ENCODE measurements at places on chromosomes 2 and 18.

DNA sequence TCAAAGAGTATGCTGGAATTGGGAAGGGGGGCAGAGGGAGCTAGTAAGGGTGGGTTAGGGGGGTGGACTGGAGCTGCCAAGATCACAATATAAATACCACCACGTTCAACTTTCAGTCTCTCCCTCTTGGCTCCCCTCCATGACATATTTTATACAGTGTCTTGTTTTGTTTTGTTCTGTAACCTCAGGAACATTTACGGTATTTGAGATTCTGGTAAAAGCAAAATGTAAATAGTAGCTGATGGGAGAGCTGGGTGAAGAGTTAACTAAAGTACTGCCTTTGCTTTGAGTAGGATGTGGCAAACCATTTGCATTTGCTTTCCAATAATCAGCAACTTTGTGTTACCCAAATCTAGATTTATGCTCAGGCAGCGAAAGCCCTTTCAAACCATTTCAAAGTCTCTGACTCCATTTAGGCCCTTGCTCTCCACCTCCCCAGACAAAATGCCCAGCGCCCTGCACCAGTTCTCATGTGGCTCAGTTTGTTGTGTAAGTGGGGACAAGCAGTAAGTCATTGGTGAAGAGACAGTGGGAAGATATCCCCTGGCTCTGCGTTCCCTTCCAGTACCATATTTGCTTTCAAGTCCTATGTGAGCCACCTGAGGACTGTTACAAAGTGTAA, 17.4 kb downstream of the IRS1 start:
- peak; percentile 96 for DNase-seq

DNA sequence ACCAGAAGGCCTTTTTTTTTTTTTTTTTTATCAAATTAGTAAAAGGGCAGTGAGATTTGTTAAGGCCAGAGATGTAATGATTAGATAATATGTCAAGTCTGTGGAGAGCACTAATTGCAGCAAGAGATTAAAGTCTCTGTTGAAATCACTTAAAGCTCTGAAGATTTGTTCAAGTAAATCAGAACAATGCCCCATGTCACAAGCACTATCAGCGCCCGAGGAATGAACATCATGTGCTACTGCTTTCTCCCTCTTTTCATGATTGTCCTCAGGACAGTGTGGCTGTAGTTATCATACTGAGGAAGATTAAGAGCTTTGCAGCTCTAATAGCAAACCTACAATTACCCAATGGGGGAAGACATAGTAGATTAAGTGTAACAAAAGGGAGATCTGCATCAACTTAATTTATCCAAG, 71.1 kb downstream of the TDRD15 start:
- no peak for DNase-seq

DNA sequence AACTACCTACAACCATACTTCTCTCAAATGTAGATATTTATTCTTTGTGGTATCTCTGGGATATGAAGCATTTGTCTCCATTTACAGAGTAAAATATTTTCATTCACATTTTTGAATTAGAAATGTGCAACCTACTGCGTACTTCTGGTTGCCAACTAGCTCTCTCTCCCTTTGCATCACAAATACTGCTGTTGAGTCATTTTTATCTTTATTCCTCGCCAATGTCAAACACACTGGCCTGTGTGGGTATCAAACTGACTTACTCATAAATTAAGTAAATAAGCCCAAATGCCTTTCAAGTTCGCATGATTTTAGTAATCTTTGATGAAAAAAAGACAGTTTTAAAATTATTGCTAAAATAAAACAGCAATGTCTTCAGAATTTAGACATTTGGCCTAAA, 67.3 kb downstream of the STAT4 start:
- DNase-seq: no peak

- no peak for DNase-seq
These were observed 149.2 kb upstream of the COPS8 start for GRCh38 chr2:236936446-236936940.

DNA sequence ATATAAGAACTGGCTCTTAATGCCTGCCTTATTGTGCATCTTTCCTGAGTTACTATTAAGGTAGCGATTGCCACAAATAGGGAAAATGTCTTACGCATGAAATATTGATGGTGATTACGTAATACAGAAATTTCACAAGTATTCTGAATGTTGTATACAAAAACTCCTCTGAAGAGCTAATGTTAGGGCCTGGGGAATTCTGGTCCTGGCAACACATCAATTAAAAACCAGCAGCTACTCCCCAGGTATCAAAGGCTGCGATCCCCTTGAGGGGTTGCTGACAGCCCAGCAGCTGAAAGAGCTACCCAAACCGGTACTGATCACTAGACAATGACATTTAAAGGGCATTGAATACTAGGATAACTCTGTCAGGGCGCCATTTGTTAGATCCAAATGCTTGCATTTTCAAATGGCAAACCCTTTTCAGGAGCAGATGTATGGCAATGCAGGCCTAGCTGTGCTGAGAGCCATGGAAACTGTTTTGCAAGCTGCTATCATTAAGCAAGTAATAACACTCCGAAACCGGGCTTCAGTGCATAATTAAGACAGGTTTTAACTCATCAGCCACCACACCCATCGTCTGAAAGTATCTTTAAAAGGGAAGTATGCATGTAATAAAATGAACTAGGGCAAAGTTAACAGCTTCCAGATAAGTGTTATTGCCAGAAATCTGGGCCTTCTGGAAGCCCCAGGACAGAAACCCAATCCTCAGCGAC, 78.4 kb downstream of the CLHC1 start:
- no peak for DNase-seq

DNA sequence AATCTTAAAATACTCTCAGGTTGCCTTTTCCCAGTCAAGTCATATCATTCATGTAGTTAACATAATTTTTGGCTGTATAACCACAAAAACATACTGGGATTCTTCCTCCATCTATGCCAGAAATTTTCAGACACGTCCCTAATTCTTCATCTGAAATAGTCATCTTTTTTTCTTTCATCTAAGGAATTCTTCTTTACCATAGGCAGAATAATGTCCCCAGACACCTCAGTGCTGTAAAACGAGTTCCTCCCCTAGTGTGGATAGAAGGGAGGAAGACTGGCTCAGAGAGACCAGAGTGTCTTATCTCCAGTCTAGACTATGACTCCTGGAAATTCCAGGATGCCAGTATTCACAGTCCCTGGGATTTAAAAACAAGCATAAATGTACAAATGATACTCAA, 127.8 kb downstream of the MREG start:
- no peak for DNase-seq

DNA sequence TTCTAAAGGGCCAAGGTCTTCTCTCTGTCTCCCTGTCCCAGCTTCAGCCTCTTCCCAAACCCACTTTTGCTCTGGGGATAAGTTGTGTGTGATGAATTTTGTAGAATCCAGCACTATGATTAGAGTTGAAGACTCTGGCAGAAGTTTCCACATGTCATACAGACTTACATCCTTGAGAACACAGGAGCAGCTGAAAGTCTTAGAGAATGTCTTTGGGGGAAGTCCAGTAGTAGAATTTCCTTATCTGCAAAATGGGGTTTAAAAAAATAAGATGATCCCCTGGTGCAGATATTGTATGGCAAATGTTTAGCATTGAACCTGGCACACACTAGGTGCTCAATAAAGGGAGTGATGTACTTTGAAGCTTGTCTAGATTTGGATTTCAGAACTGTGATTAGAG, 65.2 kb downstream of the TMEM247 start:
- no peak for DNase-seq

DNA sequence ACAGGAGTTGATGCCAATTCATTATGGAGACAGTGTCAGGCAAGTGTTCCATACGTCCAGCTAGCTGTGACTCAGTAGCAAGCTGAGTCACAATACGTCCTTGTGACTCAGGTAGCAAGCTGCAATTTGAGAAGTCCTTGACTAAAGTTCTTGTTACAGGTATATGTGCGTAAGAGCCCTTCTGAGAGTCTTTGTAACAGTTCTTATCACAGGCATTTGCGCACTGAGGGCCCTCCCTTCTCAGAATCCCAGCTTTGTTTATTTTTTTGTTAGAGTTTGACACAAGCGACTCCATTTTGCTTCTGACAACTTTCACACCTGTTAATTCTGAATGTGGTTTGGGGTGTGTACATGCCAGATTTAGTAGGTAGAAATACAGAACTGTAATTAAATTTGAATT, 20.1 kb upstream of the ACMSD start:
- DNase-seq: peak; percentile 28

DNA sequence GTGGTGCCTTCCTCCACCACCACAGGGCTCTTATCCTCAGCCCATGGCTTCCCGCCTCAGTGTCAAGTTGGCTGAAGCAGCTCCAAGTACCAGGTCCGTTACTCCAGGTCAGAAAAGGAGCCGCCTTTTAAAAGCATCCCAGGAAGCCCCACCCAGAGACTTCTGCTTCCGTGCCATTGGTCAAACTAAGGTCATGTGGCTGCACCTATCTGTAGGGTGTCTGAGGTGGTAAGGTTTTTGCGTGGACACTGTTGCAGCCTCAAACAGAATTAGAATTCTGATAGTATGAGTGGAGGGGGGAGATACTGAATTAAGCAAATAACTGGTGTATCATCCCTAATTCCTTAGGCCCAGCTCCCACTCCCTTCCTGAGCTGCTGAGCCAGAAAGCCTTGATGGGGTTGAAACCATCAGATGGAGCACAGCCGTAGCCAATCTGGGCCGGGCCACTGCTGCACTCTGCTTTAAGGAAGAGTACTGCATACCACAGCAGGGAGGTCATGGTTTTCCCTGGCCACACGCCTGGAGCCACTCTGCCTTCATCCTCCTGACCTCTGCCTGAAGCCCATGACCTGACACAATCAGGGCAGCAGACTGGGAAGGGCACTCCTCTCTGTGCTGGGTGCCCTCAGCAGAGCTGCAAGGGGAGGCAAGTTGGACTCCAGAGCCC, 8.4 kb downstream of the TMEM247 start:
- DNase-seq: peak; percentile 61

GRCh38 chr2:82234283-82234874, 1929.8 kb upstream of the LRRTM1 start:
- no peak for DNase-seq

GRCh38 chr18:55119434-55119833, 160.2 kb upstream of the CCDC68 start:
- DNase-seq: no peak

DNA sequence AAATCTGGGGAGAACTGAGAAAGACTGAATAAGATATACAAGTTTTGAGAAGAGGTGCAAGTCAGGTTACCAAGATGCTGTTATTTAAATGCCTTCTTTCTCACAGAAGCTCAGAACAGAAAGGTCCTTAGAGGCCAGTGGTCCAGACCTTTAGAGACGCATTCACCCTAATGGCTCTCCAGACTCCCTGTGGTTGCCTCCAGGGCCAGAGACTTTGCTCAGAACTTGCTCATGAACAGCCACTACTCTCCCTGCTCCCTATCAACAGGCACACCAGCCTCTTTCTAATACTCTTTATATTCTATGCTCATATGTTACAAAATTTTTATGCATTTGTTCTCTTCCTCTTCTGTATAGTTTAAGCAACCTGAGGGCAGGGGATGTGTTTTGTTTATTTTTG, 349.0 kb upstream of the TNP1 start:
- DNase-seq: no peak

DNA sequence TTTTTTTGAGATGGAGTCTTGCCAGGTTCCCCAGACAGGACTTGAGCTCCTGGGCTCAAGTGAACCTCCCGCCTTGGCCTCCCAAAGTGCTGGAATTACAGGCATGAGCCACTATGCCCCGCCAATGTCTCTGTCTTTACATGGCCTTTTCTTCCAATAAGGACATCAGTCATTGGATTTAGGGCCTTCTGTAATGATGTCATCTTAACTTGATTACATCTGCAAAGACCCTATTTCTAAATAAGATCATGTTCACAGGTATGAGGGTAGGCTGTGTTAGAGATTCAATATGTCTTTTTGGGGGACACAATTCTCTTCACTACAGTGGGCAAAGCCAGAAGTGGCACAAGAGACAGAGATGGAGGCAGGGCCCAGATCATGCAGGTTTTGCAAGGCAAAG, 68.1 kb downstream of the PMAIP1 start:
- DNase-seq: no peak

DNA sequence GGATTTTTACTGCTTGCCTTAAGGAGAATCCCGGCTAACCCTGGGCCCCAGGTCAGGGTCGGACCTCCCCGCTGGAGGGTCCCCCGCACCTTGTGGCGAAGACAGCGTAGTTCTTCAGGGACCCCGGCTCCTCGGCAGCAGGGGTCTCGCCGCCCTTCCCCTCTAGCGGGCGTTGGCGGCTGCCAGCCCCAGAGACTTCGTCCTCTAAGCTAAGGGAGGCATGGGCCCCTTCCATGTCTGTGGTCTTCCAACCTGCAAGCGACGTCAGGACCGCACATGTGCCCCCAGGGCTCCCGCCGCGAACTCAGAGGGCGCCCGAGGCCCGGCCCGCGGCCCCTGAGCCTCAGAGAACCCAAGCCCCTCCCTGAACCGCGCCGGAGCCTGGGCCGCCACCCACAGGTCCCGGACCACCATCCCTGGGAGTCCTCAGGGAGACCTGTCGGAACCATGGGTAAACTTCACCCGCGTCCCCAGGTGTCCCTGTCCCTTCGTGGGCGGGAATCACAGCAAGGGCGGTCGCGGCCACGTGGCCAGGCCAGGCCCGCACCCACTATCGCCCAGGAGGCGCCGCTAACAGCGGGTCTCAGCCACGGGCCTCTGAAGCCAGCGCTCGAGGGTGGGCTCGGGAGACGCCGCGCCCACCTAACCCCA, 562 bp downstream of the ANKMY1 start:
- DNase-seq: peak; percentile 23

DNA sequence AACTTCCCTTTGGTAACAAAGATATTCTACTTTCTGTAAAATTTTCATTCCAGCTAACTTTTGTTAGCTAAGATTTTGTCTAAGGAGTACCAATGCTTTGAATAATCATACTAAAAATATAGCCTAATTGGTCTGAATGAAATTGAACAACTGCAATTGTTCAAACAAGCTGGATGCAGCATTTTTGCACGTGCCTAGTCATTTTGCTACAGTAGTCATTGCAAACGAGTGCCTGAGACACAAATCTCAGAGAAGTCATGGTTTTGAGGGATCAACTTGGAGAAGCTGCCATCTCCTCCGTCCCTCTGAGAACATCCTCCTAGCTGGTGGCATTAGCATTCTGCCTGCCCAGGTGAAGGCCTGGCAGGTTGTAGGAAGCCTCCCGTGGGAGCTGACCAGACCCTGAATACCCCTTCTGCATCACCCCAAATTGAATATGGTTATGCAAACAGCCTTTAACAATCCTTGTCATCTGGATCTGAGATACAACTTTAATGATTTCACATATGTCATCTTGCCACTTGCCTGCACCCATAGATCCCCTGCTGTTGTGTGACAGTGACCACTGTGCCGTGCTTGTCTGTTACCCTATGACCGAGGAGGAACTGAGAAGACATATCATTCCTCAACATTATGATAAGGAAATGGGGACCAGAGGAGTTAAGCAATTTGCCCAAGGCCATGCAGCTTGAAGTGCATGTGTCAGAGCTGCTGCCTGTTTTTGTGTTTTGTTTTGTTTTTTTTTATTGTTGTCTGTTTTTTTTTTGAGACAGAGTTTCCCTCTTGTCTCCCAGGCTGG, 29.1 kb upstream of the MGAT4A start:
- no peak for DNase-seq
